ENCODE measurements at places on chromosomes 5 and 9.

DNA sequence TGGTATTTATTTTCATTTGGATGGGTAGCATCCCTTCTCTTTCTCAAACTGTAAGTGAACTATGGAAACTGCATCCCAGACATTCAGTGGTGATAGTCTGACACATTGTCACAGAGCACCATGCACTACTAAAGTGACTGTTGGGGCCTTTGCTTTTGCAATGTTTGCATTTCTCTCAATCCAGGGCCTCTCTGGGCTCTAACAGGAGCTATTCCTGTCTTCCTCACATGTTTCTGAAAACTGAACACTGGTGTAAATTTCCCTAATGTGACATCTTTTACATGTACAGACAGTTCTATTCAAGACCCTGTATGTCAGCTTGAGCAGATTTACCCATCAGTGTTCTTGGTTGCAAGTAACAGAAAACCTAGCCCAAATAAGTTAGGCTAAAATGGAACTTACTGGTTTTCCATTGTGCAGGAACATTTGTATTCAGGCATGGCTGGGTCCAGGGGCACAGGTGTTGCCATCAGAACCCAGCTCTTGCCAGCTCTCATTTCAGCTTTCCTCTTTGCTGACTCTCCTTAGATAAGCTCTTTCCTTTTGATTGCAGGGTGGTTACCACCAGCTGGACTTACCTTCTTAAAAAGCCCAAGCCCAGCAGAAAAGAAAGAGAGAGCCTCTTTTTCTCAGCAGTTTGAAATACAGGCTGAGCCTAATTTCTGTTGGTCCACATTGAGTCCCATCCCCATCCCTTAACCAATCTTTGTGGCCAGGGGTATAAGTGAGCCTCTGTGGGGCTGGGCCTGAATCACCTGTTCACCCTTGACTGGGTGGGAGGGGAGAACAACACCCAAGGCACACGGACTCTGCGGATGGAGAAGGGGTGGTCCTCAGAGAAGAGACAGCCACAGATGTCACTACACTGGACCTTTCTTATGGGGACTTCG is 234.3 kb downstream of the NR3C1 start:
- no peak for DNase-seq

GRCh38 chr9:27453860-27454553 is 70.1 kb upstream of the IFNK start:
- DNase-seq: no peak

- DNase-seq: no peak
Observed at GRCh38 chr5:53027913-53028312, 38.8 kb downstream of the ITGA2 start.

- peak; percentile 32 for DNase-seq
Observed at GRCh38 chr5:71830681-71831539, 111.8 kb downstream of the CARTPT start.

- no peak for DNase-seq
Observed at GRCh38 chr5:152701305-152701949, 296.3 kb upstream of the NMUR2 start.

DNA sequence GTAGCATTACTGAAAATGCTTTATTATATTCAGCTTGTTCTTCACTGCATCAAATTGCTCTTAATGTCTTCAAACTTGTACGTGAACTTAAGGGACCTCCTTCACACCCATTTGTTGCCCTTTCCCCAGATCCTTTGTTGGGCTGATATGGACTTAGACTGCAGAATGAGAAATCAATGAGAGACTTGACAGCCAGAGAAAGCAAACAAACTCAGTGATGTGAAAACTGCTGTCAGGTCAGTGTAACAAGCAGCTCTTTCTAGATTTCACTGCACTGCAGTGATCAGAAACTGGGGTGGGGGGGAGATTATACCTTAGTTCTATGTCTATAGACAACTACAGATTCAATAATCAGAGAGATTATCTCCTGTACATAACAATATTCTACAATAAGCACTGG is 491.0 kb upstream of the DAP start:
- no peak for DNase-seq

GRCh38 chr5:173890195-173890991 is 2.2 kb downstream of the CPEB4 start:
- DNase-seq: peak; percentile 56

DNA sequence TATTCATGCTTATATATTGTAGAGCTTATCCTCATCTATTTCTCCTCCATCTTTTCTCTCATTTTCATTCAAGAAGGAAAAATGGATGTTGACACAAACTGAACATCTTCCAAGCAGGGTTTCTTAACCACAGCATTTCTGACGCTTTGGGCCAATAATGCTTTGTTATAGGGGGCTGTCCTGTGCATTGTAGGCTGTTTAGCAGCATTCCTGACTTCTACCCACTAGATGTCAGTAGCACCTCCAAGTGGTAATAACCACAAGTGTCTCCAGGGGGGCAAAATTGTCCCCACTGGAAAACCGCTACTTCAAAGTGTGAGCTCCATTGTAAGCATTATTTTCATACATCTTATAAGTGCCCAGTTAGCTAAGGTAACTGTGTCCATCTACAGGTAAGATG is 2.6 kb upstream of the TXNDC8 start:
- DNase-seq: peak; percentile 65

DNA sequence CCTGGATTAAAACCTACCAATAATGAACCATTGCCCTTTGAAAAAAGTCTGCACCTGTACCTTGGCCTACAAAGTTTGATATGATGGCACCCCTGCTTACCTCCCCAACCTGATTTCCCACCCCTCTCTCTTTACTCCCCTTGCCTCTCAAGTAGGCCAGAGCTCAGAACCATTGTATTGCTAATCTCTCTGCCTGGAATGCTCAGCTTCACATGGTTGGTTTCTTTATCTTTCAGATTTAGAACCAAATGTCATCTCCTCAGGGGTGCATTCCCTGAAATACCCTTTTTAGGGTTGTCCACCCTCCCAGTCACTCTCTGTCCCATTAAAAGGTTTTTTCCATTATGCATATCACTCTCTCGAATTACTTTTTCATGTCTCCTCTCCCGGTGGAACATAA is 116.6 kb upstream of the VCAN start:
- DNase-seq: peak; percentile 96

DNA sequence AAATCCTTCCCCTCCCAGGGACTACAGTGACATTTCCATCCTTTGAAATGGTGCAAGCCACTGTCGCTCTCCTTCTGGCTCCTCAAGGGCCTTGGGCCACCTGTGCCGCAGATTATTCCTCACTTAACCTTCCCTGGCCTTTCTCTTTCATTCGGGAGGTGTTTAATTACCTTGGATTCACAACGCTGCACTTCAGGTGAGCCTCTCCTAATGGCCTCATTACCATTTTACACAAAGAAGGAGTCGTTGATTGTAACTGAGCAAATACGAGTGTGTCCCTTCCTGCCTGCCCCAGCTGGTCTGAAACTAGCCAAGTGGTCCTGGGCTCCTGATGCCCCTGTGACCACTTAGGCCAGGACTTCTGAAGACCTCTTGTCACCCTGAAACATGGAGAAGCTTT is 205.0 kb downstream of the CRB2 start:
- peak; percentile 84 for DNase-seq

GRCh38 chr5:3107156-3107611 is 355.7 kb upstream of the IRX2 start:
- DNase-seq: peak; percentile 62

- DNase-seq: no peak
Observed at GRCh38 chr5:139652788-139653241, 4.7 kb downstream of the CXXC5 start.

Data from GM23338 (cell line).